ENCODE measurements at places on chromosomes 7 and 10. TPM values are rescaled to one million over a fixed set of nuclear protein-coding genes. Genes with fewer than 3 reads are reported as not detected.

TES gene
- 9.2 TPM for total RNA-seq

DNA sequence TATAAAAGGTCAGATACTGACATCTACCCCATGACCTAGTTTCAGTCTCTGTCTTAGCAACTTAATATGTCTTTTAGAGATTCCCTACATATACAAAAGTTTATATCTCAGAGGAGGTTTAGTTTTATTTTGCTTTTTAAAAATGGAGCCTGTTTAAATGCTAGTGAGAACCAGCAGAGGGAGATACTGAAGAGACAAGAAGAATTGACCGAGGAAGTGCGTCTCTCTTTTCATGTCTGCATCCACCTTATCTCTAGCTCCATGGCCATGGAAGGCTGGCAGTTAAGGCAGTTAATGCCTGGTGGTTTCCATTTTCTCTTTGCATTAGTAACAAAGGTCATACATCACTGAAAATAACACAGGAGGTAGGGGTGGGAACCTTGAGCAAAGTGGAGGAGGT is 10.7 kb downstream of the SUV39H2 start:
- no peak overlapping the region for H3K4me3 ChIP-seq
- H3K36me3 ChIP-seq = no peaks in the 10 kb centered on the region
- DNase-seq = no peak
- no peaks in the 10 kb centered on the region for H3K27me3 ChIP-seq

DNA sequence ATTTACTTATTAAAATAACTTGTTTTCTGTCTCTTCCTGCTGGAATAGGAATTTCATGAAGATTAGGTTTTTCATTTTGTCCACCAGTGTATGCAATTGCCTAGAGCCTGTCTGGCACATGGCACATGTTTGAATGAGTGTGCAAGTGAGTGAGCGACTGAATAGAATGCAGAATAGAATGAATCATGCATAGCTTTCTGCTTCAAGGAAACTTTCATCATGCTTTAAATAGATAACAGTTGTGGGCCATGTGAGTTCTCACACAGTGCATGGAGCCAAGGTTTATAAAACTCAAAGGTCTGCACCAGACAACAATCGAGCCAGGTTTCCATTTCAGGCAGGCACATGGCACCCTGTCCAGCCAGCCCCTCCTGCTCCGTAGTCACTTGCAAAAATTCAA is 74.2 kb upstream of the HECW1 start:
- H3K36me3 ChIP-seq = no peaks in the 10 kb centered on the region
- H3K4me1 ChIP-seq = no peaks in the 10 kb centered on the region
- no peak overlapping the region for H3K4me3 ChIP-seq
- no peak for DNase-seq
- H3K27me3 ChIP-seq = no peaks in the 10 kb centered on the region

- peaks cover 1% of the 10 kb centered on the region for H3K36me3 ChIP-seq
- no peak for DNase-seq
- no peaks in the 10 kb centered on the region for H3K27me3 ChIP-seq
- H3K4me3 ChIP-seq = no peak overlapping the region
- H3K4me1 ChIP-seq = peaks cover 9% of the 10 kb centered on the region
Observed at GRCh38 chr7:138023618-138024342, 21.9 kb upstream of the CREB3L2 start.

DNA sequence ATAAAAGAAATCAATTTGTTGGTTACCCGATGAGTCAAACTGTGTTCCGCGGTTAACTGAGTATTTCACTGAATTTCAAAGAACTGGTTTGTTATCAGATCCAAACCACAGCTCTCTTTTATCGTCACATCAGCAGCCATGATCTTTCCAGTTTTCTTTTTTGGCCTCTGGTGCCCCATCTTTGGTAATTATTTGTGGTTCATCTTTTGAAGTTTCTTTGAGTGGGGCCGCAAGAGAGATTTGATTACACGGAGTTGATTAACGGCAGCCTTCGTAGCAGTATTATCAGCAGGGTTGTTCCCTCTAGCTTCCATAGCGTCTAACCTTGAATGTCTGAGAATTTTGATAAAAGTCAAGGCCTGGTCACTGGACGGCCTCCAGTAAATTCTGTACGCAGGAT is 154.9 kb upstream of the TNRC18 start:
- no peak overlapping the region for H3K27ac ChIP-seq
- no peaks in the 10 kb centered on the region for H3K4me1 ChIP-seq
- DNase-seq = no peak
- no peak overlapping the region for H3K4me3 ChIP-seq

AOAH gene
- 7.2 TPM for total RNA-seq

DNA sequence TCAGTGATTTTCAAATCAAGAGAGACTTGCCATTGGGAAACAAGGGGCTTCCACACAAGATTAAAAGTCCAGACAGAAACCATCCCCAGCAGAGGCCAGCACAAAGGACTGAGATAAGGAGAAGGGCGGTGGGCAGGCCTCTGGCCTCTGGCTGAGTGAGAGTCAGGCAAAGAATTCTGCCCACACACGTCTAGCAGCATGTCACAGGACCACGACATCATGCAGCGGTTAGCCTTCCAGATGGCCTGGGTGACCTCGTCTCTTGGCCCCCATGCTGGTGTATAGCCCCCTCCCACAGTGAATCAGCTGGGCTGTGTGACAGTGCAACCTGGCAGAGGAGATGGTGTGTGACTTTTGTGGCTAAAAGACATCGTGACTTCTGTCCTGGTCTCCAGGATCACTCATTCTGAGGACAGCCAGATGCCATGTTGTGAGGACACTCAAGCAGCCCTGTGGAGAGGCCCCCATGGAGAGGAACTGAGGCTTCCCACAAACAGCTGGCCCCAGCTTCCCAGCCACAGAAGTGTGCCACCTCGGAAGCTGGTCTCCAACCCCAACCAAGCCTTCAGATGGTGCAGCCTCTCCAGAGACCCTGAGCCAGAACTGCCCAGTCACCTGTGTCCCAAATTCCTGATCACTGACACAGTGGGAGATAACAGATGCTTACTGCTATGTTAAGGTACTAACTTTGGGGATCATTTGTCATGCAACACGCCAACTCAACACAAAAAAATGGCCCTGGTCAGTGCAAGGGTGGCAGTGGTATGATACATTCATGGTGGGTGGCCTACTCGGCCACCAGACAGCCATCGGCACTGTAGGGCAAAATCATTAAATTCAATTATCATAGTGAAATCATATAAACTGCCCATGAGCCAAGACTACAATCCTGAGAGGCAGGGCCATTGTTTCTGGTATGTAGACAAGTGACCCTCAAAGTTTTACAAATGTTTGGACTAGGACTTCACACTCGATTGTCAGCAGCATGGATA is 73.2 kb downstream of the TNS3 start:
- H3K27me3 ChIP-seq = no peaks in the 10 kb centered on the region
- no peak for DNase-seq
- peak overlapping the region; percentile 67 for H3K27ac ChIP-seq
- H3K4me1 ChIP-seq = peaks cover 42% of the 10 kb centered on the region
- H3K36me3 ChIP-seq = peaks cover 7% of the 10 kb centered on the region

DNA sequence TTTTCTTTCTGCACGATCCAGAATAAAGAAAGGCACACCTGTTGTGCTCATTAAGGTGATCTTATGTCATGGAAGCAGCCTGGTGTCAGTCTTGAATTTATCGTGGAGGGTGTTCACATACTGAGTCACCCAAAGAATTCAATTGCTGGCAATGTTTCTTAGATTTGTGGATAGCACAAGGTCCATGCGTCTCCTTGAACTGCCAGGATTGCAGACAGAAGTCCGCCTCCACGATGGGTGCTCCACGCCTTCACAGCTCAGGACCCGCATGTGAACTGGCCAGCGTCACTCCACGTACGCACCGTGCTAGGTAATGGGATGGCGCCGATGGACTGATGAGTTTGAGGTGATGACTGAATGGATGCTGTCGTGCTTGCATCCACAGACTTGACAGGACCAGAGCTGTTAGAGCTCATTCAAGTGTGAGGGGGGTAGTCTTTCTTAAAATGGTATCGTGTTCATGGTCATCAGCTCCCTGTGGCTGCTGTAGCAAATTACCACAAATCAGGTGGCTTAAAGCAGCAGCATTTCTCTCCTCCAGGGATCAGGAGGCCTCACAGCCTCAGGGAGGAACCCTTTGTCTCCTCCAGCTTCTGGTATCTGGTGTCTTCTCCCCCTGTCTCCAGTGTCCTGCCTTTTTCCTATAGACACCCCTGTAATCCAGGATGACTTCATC is 65.4 kb upstream of the DNAJB6 start:
- H3K4me1 ChIP-seq = peaks cover 15% of the 10 kb centered on the region
- no peak overlapping the region for H3K4me3 ChIP-seq
- H3K27ac ChIP-seq = peak overlapping the region; percentile 96
- peaks cover 11% of the 10 kb centered on the region for H3K36me3 ChIP-seq
- no peaks in the 10 kb centered on the region for H3K27me3 ChIP-seq

DNA sequence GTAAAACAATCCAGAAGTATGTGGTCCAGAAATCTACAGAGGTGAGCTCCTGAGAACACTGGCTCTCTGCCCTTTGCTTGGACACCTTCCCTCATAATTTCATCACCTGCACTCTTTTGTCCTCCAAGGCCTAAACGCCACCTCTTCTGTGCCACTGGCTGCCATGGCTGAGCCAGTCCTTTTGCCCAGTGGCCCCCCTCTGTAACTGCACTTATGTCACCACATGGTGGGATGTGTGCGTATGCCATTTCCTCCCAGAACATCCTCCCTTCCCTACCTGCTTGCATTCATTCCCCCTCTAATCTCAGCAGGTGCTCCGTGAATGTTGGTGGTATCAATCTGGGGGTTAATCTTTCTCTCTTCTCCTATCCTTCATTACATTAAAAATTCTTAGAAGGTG is 17.3 kb upstream of the DUSP5 start:
- no peaks in the 10 kb centered on the region for H3K4me1 ChIP-seq
- H3K27ac ChIP-seq = no peak overlapping the region
- H3K27me3 ChIP-seq = no peaks in the 10 kb centered on the region
- no peaks in the 10 kb centered on the region for H3K36me3 ChIP-seq

HTRA1 gene
- total RNA-seq = 73.3 TPM

- no peak overlapping the region for H3K4me3 ChIP-seq
- no peaks in the 10 kb centered on the region for H3K36me3 ChIP-seq
- DNase-seq = no peak
- H3K27me3 ChIP-seq = no peaks in the 10 kb centered on the region
- peak overlapping the region; percentile 13 for H3K27ac ChIP-seq
Observed at GRCh38 chr10:131978366-131978765, 3.4 kb downstream of the BNIP3 start.

- H3K27me3 ChIP-seq = no peaks in the 10 kb centered on the region
- H3K4me3 ChIP-seq = no peak overlapping the region
- H3K36me3 ChIP-seq = peaks cover 2% of the 10 kb centered on the region
Observed at GRCh38 chr7:2224934-2225333, 7.8 kb downstream of the MAD1L1 start.

ADCY1 gene
- total RNA-seq = 0.33 TPM

DNA sequence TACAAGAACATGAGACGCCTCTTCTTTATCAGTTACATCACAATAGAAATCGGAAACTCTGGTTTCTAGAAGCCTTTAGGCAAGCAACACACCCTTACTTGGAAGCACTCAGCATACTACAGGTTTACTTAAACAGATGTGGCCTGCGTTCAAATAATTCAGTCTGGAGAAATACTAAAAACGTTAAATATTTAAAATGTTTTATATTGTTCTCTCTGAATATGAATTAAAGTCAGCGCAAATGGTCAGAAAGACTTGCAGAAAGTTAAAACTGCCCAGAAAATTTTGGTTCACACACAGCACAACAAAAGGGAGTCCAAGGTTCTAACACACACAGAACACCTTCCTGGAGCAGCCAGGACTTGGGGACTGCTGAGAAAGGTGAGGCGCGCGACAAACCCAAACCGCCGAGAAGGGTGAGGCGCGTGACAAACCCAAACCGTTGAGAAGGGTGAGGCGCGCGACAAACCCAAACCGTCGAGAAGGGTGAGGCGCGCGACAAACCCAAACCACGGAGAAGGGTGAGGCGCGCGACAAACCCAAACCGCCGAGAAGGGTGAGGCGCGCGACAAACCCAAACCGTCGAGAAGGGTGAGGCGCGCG is 25.8 kb downstream of the ESYT2 start:
- H3K27me3 ChIP-seq = no peaks in the 10 kb centered on the region
- no peak overlapping the region for H3K4me3 ChIP-seq
- peaks cover 3% of the 10 kb centered on the region for H3K4me1 ChIP-seq
- H3K36me3 ChIP-seq = no peaks in the 10 kb centered on the region
- DNase-seq = no peak

GRCh38 chr7:40629891-40630290 is 495.1 kb downstream of the SUGCT start:
- no peaks in the 10 kb centered on the region for H3K27me3 ChIP-seq
- no peaks in the 10 kb centered on the region for H3K36me3 ChIP-seq
- H3K27ac ChIP-seq = no peak overlapping the region
- H3K4me3 ChIP-seq = no peak overlapping the region
- no peak for DNase-seq

GRCh38 chr7:24366876-24367275 is 82.9 kb downstream of the NPY start:
- DNase-seq = no peak
- no peak overlapping the region for H3K4me3 ChIP-seq
- no peaks in the 10 kb centered on the region for H3K36me3 ChIP-seq

Measured in liver (tissue), 10 donors.